ENCODE measurements at places on chromosomes 5 and 9.
A peak's percentile ranks its signal among the peaks of the same experiment; 100 is the strongest.

DNA sequence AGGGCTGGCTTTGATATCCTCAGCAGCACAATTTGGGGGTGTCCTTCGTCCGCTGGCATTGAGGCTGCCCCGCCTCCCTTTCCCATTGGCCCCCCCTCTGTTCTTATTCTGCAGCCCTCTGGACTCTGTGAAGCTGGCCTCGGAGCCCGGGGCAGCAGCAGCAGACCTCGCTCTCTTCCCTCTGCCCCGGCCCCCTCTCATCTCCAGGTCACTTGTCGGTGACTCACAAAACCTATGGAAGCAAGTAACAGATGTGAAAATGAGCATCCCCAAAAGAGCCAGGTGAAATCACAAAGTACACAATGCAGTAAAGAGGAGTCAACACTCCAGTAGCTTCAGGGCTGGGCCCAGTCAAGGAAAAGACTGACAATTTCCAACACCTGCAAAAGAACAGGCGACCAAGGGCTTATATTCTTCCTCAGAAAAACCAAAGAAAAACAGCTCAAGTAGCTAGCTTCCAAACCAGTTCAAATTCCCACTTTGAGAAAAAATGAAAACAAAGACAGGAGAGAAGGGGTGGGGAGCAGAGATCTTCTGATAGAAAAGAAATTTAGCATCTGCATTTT is 97.5 kb downstream of the ZNF608 start:
- DNase-seq = no peak

GRCh38 chr5:178675922-178676321 is 49.1 kb upstream of the CLK4 start:
- DNase-seq = no peak

DNA sequence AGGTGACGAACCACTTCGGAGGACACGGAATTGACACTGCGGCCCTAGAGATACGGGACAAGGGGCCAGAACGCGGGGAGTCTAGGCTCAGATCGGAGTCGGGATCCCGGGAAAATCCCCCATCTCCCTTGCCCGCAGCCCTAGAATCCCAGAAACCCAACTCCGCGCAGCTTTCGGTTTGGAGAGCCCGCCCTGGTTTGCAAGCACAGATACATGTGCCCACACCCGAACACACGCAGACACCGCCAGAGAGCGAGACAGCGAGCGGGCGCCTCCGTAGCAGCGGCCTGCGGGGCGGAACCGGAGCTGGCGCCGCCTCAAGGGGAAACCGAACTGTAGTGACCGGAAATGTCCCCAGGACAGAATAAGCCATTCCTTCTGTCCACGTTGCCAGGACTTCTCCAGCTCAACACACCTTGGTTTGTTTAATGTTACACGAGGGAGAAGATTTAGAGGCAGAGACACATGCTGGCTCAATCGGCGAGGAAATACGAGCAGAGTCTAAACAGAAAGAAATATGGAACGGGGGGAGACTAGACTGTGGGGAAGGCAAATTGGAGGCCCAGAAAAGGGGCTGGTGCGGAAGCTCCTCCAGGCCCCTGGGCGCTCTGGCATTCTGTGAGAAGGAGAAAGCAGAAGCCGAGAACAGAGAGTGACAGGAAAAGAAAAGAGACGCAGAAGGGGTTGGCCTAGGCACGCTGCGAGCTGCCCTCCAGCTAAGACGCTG is 2.9 kb upstream of the PAX5 start:
- no peak for DNase-seq

- DNase-seq = no peak
Measured at GRCh38 chr9:87567001-87567400, 69.3 kb downstream of the DAPK1 start.

- DNase-seq = peak; percentile 12
Measured at GRCh38 chr5:144451187-144451973, 280.7 kb downstream of the KCTD16 start.

DNA sequence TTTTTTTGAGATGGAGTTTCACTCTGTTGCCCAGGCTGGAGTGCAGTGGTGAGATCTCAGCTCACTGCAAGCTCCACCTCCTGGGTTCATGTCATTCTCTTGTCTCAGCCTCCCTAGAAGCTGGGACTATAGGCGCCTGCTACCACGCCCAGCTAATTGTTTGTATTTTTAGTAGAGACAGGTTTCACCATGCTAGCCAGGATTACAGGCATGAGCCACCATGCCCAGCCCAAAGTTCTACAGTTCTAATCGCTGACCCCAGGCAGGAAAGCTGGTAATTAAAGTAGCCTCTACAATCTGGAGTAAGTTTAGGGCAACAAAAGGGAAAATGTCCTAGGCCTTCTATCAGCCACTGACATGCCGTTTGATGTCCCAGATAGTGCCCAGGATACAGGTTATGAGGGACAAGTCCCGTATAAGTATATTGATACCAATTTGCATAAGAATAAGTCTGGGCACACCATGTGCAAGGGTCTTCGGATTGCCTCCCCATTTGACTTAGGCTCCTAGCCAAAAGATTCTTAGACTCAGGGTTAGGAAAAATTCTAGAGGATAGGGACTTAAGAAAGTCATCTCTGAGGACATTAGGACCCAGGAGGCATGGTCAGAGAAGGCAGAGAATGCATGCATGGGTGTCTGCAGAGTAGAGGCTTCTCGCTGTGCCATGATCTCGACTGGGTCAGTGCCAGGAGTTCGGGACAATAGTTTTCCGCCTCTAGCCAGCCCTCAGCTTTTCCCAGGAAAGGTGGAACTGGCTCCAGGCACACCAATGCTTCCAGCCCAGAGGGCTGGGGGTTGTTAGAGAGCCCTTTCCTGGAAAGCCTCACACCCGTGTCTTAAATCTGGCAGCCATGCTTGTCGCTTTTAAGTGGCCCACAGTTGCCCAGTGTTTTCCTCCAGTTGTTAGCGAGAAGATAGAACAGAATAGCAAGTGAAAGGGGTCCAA is 1111.1 kb downstream of the TAF11L14 start:
- DNase-seq = no peak

- no peak for DNase-seq
Measured at GRCh38 chr9:109101810-109102209, 17.9 kb downstream of the TMEM245 start.

DNA sequence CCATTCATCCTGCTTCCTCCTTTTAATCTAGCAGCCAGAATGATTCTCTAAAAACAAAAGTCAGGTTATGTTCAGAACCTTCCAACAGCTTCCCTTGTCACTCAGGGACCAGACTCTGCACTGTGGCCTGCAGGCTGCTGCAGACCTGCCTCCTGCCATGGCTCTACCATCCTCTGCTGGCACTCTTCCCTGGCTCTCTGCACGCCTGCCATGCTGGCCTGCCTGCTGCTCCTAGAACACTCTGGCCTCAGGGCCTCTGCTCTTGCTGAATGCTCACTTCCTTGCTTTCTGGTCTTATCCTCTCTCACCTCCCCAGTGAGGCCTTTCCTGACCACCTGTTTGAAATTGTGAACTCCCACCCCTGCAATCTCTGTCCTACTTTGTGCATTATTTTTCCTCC is 149.4 kb downstream of the CD180 start:
- no peak for DNase-seq

GRCh38 chr5:55902696-55903095 is 51.5 kb downstream of the IL31RA start:
- no peak for DNase-seq

GRCh38 chr5:100676817-100677631 is 141.8 kb downstream of the FAM174A start:
- no peak for DNase-seq

DNA sequence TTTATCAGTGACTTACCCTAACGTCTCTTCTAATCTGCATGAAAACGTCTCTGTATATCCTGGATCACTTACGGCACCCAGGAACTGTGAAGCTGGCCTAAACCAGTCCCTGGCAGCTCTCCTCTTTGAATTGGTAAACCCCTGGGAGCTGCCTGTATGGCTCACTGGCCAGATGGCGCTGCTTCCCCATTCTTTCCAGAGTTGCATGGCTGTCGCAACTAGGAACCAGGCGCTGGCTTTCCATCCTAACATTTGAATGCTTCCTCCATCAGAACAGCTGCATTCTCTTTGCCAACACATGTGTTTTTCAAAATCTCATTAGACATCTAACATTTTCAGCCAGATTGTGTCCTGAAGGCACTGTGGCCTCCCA is 8.0 kb upstream of the PCA3 start:
- DNase-seq = peak; percentile 20

GRCh38 chr9:104386425-104387069 is 117.5 kb upstream of the OR13F1 start:
- DNase-seq = peak; percentile 29

- DNase-seq = no peak
Measured at GRCh38 chr5:159409801-159410200, 79.5 kb upstream of the IL12B start.

GRCh38 chr5:32420506-32420905 is 24.0 kb downstream of the ZFR start:
- DNase-seq = no peak

- DNase-seq = no peak
Measured at GRCh38 chr9:8660383-8660782, 860.8 kb upstream of the DMAC1 start.

- no peak for DNase-seq
Measured at GRCh38 chr9:28155067-28155466, 581.8 kb upstream of the C9orf72 start.

DNA sequence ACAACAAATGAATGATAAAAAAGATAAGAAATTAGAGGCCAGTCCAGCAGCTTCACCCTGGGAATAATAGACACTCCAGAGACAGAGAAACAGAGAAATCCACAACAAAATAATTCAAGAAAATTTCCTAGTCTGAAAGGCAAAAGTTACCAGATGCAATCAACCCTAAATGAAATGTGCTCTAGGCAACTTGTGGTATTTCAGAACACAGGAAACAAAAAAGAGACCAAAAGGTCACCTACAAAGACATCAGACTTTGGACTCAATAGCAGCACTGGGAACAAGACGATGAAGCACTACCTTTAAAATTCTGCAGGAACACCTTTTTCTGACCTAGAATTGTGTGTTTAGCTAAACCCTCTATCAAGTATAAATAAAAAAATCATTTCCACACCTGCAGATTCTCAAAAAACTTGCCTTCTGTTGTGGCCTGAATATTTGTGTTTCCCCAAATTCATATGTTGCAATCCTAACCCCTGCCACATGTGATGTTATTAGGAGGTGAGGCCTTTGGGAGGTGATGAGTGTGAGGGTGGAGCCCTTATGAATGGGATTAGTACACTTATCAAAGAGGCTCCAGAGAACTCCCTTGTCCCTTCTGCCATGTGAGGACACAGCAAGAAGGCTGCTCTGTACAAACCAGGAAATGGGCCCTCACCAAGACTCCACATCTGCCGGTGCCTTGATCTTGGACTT is 5.9 kb upstream of the MAPK9 start:
- DNase-seq = no peak

GRCh38 chr5:137596941-137597340 is 97.8 kb upstream of the SPOCK1 start:
- no peak for DNase-seq

- no peak for DNase-seq
Measured at GRCh38 chr5:78689540-78690252, 41.1 kb upstream of the LHFPL2 start.

DNA sequence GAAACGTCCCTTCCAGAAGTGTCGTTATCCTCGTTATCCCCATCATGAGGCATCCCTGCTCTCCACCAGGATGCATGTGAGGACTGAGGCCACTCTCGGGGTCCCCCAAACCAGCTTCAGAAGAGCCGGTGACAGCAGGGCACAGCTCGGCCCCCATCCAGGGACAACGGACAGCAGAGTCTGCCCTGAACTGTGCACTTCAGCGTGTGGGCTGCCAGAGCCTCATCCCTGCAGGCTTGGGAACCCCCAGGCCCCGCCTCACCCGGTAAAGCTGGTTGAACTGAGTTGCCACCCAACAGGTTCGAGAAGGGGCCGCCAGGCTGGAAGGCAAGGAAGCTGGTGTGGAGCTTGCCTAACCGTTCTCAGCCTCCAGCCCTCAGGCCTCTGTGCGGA is 710 bp upstream of the CARD9 start:
- DNase-seq = no peak

- DNase-seq = no peak
Measured at GRCh38 chr5:120062515-120062917, 401.6 kb upstream of the PRR16 start.

DNA sequence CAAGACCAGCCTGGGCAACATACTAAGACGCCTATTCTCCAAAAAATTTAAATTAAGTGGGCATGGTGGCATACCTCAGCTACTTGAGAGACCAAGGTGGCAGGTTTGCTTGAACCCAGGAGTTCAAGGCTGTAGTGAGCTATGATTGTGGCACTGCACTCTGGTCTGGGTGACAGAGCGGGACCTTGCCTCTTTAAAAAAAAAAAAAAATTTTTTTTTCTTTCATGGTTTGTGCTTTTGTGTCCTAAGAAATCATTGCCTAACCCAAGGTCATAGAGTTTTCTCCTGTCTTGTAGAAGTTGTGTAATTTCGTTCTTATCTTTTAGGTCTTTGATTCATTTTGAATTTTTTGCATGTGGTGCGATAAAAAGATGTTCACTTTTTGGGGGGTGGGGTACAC is 12.3 kb downstream of the GPBP1 start:
- DNase-seq = no peak

- no peak for DNase-seq
Measured at GRCh38 chr5:154756868-154757813, 2.0 kb downstream of the LARP1 start.

DNA sequence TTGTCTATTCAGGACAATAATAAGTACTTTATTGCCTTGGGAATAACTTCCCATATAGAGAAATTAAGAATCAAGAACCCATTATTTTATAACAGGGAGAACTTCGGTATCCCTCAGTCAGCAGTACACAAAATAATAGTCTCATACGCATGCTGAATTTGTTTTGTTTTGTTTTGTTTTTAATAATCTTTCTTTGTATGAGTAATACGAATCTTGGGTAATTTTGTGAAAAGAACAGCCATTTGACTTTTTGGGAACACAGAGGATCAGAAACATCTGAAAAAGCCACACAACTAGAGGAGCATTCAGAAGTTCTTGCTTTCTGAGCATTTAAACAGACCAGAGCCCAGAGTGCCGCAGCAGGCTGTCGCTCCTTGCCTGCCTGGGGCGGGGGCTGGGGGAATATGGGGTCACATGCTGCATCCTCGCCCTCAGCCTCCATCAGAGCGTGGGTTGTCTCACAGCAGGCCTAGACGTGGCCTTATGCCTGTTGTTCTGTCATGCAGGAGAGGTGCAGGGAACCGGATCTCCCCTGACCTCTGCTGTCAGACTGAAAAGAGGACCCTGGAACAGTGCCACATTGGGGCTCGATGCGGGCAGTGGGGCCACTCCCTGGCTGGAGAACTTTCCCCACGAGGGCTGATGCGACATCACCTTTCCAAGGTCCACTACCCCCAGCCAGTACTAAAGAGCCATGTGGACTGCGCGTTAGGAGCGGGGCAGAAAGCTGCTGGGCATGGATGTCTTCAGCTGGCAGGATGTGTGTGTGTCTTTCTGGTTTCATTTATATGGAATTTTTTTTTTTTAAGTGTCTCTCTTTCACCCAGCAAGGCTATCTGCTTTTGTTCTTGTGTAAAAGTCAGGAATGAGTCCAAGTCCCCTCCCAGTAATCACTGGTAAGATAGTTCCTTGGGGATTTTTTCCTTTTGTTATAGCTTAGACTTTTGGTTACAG is 133.4 kb upstream of the OTULINL start:
- no peak for DNase-seq

Data from NCI-H460 (cell line).